ENCODE measurements at places on chromosomes 12 and 14.

DNA sequence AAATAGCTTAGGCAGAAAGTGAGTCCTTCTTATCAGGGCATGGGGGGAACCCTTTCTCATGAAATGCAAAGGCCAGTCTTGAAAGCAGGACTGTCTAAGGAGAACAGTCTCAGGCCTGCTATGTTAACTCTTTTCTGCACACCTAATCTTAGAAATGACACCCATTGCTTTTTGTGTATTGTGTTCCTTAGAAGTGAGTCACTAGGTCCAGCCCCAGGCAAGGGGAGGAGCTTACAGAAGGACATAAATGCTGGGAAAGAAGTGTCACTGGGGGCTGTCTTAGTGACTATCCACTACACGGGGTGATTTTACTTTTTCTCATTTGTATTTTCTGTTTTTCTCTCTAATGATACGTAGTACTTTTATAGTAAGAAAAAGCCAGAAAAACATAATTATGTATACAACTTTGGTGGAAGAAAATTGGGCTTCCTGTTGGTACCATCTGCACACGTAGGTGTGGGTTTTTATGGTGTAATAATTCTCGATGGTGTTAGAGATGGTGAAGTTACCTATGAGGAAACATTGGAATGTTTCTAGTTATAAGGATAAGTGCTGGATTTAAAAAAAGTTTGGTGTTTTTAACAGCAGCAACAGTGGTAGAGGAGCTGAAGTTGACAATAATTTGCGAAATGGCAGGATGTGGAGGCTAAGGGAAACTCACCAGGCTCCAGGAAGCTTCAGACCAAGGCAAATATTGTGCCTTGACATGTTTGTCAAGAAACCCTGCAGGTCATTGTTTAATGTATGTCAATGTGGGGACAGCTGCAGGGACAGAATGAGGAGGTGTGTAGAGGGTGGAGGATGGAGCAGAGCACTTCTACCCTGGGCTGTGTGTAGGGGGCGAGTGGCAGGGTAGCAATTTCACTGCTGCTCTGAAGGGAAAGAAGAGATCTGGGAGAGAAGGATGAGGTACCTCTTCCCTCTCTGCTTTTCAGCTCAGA, 214.9 kb downstream of the KTN1 start:
- no peak for DNase-seq

DNA sequence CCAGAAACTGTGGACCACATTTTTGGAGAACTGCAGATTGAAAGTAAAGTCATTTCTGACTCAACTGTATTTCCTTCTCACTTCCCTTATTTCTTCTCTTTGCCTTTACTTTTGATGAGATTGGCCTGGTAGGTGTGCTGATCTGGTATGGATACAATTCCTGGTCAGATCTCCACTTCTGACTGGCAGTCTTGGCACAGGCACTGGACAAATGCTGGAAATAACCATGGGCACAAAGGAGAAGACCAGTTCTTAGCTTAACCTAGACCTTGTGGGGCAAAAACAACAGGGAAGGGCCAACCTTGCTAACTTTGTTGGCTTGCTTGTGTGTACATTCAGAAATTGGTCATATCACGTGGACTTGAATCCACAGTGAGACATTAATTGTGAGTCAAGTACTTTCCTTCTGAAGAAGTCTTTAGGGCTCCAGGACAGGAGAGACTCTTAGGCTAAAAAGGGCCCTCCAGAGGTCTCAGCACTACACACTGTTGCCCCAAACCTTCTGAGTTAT, 75.0 kb downstream of the DIP2B start:
- no peak for DNase-seq

DNA sequence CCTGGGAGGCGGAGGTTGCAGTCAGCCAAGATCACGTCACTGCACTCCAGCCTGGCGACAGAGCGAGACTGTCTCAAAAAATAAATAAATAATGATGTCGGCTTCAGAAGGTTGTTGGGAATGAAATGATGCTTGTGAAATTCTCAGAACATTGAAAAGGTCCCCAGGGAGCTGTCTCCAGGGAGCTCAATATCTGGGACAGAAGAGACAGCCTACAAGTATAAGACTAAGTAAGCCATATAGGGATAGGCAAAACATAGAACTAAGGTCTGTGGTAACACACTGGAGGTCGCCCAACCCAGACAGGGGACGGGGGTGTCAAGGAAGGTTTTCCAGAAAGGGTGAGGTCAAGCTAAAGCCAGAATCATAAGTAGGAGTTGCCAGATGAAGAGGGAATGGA, 29.5 kb upstream of the HSPB8 start:
- no peak for DNase-seq

GRCh38 chr12:98352218-98352811, 163.1 kb upstream of the TMPO start:
- DNase-seq, result no peak

DNA sequence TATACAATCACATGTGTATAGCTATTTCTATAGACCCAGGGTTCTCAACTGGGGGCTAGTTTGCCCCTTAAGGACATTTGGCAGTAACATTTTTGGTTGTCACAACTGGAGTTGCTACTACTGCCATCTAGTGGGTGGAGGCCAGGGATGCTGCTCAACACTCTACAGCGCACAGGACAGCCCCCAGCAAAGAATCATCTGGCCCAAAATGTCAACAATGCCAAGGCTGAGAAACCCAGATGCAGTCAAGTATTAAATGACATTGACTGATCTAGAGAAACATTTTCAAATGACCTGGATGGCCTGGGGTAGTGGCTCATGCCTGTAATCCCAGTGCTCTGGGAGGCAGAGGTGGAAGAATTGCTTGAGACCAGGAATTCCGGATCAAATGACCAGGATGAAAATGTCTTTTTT, 5.8 kb downstream of the WSB2 start:
- DNase-seq, result no peak

GRCh38 chr12:81296556-81297305, 218.9 kb downstream of the ACSS3 start:
- DNase-seq, result no peak

GRCh38 chr14:82999802-83000201, 1466.1 kb upstream of the SEL1L start:
- no peak for DNase-seq

GRCh38 chr12:43730283-43730682, 28.3 kb downstream of the PUS7L start:
- no peak for DNase-seq

GRCh38 chr14:50978888-50979287, 34.6 kb upstream of the PYGL start:
- no peak for DNase-seq

DNA sequence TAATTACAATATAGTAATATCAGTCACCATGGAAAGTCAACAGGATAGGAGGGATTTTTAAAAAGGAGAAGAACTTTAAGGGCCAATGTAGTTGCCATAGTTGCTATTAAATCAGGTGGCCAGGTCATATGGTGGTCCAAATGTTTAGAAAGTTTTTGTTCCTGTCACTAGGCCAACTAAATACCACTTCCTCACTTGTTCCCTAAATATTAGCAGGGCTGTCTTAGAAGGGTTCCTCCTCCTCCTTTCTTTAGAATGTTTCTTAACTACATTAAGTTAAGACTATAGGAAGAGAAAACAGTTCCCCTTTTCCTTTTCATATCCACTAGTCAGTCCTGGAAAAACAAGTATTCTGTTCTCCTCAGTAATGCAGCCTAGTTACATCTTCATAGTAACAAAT, 50.3 kb downstream of the MON2 start:
- no peak for DNase-seq

DNA sequence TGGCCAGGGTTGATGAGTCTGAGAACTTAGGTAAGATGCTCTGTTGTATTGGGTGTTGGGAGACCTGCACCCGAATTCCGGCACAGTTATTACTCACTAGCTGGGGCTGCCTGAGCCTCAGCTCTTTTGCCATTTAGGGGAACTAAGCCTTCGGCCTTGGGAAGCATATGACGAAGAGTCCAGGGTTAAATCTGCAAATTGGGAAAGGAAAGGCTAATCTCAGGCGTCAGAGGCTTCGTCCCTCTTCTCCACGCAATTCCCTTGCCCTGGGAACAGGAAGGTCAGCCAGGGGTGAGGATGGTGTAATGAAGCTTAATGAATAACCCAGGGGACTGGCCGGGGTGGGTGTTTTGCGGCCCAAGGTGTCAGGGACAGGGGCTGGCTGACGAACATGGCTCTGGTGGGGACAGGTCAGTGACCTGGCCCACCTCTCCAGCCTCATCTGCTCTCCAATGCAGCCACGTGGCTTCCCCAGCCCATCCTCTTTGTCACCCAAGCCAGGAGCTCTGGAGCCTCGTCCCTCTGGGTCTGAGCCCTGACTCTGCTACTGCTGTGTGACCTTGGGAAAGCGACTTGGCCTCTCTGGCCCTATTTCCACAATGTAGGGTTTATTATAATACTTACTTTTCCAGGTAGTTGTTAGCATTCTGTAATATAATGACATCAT, 3.8 kb upstream of the SDSL start:
- DNase-seq, result no peak

DNA sequence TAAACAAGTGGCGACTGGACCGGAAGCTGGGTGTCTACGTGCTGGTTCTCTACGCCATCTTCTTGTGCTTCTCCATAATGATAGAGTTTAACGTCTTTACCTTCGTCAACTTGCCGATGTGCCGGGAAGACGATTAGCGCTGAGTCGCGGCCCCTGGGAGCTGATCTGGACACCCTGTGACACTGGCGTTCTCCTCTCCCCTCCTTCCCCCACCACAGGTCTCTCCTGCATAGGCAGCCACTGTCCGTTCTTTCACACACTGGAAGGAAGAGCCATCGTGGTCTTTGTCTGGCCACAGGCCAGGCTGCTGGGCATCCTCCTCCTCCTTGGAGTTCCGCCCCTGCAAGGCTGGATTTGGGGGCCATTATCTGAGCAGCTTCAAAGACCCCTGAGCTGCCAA, 20.1 kb upstream of the RIN3 start:
- no peak for DNase-seq

GRCh38 chr14:103905842-103906456, 22.3 kb upstream of the TDRD9 start:
- DNase-seq, result no peak

- no peak for DNase-seq
Observed at GRCh38 chr14:100334904-100335303, 11.8 kb downstream of the SLC25A47 start.

DNA sequence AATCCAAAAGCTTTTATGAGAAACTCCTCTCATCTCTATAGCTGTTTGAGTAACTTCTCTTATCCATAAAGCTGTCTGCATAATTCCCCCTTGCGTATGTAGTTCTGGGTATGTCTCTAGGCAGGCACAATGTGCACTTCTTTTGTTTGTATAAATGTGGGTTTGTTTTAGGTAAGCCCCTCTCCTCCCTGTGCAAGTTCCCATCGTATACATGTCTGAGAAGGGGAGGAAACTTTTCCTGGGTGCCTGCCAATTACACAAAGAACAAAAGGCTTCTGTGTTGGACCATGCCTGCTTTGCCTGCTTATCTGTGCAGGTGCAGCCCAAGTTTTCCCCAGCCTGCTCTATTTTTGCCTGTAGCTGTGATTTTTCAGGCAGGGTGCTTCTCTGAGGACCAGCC, 96.7 kb downstream of the CCER1 start:
- DNase-seq, result no peak

- no peak for DNase-seq
Observed at GRCh38 chr12:79674629-79675028, 16.1 kb downstream of the PAWR start.

DNA sequence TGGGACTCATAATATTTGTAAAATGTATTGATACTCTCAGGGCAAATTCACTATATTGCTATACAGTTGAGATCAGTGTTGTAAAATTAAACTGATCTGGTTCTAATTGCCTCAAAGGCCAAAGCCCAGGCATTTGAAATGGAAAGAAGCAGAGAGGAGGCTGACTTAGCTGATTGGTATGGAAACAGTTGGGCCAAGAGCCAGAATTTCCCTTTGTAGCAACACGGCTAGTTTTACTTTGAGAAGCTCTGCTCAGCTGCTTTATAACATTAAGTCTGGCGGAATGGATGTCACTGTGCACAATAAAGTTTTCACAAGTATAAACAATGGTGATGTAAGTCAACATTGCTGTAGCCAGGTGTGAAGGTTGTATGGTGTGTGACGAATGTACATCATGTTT, 186.4 kb downstream of the MSRB3 start:
- DNase-seq, result no peak

- DNase-seq, result no peak
Observed at GRCh38 chr14:33240466-33240865, 301.8 kb downstream of the NPAS3 start.

- no peak for DNase-seq
Observed at GRCh38 chr12:124488520-124488919, 78.9 kb downstream of the NCOR2 start.

DNA sequence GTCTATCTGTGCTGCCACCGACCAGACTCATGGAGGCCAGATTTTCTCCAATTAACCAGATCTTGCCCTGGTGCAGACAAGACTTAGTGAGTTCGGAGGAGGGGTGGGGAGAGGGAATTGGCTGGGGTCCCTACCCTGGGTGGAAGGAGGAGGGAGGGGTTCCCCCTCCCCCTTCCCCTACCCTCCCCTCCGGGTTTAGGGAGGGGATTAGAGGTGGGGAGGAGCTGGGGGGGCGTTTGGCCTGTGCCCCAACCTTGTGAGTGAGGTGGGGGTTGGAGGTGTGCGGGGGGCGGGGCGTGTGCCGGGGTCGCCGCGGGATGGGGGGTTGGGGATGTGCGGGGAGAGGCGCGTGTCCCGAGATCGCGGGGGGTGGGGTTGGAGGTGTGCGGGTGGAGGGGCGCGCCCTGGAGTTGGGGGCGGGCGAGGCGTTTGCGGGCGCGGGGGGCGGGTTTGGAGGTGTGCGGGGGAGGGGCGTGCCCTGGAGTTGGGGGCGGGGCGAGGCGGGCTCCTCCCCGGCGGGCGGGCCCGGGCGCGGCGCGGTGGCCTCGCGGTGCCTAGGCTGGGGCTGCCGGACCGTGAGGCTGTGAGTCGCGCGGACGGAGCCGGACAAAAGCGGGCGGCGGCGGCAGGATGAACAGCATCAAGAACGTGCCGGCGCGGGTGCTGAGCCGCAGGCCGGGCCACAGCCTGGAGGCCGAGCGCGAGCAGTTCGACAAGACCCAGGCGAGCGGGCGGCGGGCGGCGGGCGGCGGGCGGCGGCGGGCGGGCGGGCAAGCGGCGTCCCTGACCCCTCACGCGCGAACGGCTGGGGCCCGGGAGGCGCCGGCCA, at the start of gene HIP1R:
Gene HIP1R (plus strand): TSS at position 537 of the 829 bp plus-strand sequence. CDS start 94 bp downstream, at position 631.
- no peak for DNase-seq

- no peak for DNase-seq
Observed at GRCh38 chr12:7072035-7072434, 11.5 kb downstream of the C1S start.

DNA sequence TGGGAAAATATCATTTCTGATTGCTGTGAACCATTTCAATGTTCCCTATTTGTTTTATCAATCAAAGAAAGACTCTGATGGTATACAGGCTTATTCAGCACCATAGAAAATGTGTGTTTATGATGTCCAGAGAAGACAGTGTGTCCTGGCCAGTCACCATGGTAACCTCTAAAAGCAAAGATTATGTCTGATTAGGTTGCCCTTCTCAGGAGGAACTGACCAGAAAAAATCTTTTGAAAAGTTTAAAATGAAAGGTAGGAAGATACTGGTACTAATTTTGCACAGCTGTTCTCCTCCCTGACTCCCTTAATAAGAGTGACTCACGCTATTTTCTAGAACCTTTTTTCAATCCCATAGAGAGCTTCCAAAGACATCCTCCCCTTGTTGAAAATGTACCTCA, 391.8 kb upstream of the DCN start:
- no peak for DNase-seq

GRCh38 chr12:11787933-11788849, 138.7 kb downstream of the ETV6 start:
- no peak for DNase-seq
